NCI-H2171 treated with DMSO at 0.1 percent for 48 hours (cell line): ENCODE measurements at places on chromosomes 16 and 17.
A peak's percentile ranks its signal among the peaks of the same experiment; 100 is the strongest.

DNA sequence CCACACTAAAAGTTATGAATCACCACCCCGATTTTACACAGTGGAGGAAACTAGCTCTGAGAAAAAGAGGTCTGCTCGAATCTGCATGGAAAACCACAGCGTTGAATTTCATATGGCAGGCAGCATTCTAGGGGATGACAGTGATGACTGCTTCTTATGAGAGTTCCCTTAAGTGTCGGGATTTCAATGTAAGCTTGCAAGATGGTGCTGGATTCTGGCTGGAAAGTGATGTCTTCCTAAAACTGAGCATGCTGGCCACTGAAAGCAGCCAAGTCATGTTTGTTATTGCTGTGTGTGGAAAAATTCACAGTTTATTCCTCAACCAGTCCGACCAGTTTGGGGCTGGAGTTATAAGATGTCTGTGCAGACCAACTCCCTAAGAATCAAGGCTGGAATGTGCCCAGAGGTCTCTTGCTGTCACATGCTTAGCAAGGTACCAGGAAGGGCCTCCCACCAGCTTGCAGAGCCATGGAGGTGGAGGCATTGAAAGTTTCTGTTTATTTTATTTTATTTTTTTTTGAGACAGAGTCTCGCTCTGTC, 37.2 kb upstream of the GAN start:
- no peak for DNase-seq

DNA sequence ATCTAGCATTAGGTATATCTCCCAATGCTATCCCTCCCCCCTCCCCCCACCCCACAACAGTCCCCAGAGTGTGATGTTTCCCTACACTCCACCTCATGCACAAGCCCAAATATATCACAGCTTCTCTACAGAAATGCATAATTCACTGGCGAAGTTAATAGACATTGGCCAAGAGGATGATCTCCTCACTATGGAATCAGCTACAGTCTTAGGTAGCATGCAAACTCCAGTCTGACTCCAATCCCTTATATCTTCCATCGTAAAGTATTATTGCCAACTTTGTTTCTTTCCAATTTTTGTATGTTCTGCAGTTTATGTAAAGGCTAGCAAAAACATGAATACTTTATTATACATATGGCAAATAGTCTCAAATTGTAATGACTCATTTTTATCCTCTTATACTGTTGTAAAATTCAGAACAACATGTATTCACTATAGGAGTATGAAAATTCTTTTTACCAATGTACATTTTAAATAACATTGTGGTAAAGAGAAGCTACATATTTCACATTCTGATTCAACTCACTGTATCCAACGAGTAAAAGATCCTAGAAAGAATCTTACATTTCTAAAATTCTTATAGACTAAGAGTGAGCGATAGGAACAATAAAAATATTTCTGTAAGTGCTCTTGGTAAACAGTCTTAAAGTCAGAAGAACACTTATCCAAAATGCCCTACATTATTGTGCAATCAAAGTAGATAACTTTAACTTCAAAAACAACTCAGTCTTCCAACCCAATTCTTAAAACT, 871 bp downstream of the ABCA8 start:
- no peak for DNase-seq

GRCh38 chr16:35180970-35181369, 1721.6 kb downstream of the TP53TG3F start:
- no peak for DNase-seq

DNA sequence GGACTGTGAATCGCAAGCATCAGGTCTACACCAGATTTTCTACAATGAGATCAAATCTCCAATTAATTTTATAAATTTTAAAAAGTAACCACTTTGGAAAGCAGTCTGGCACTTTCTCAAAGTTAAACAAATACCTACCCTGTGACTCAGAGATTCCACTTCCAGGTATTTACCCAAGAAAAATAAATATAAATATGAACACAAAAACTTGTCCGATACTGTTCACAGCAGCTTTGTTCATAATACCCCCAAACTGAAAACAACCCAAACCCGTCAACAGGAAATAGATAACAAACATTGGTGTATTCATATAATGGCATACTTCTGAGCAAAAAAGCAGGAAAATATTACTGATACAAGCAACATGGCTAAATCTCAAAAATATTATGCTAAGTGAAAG, 12.1 kb downstream of the ZDHHC7 start:
- DNase-seq: no peak

DNA sequence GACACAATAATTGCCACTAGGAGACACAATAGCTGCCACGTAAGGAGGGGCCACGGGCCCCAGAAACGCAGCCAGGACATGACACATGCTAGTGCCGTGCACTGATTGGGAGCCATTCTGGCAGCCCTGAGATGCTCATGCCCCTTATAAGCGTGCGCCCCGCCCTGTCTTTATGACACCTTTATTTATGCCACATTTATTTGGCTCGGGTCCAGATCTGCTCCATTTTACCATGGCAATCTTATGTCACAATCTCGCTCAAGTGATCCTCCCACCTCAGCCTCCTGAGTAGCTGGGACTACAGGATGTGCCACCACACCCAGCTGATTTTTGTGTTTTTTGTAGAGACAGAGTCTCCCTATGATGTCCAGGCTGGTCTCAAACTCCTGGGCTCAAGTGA, 43.8 kb upstream of the NF1 start:
- no peak for DNase-seq

GRCh38 chr16:83722456-83723183, 85.2 kb upstream of the HSBP1 start:
- DNase-seq: no peak

DNA sequence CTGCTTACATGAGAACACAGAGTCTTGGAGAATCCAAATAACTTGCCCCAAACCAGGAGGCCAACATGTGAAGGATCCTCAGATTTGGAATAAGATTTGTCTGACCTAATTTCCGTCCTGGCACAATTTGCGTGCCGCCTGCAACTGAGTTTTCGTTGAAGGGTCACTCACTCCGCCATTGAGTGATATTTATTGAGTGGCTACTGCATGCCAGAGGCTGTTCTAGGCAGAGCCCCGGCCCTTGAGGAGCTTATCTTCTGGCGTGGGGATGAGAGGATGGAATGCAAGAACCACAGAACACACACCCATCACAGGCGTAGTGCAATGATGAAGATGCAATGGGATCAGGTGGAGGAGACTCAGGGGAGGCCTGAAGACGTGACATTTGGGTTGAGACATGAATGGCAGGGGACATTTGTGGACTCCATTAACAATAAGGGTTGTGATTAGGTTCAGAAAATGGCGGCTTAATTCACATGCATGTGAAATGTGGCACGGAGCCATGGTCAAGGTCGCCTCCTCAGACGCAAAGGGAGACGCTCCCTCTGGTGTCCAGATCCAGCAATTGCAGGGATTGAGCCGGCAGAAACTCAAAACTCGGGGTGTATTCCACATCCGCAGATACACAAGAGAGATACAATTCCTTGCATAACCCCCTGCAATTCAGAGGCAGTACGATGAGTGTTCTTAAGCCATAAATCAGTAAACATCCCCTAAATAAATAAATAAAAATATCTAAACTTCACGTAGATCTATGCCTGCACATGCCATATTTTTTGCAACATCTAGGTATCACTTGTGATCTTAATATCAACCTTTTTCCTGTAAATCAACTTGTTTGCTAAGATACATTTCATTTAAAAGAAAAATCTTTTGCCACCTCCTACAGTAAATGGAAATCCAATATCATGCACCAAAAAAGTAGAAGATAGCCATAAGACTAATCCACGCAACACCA, 57.9 kb upstream of the CACNG4 start:
- peak; percentile 89 for DNase-seq

DNA sequence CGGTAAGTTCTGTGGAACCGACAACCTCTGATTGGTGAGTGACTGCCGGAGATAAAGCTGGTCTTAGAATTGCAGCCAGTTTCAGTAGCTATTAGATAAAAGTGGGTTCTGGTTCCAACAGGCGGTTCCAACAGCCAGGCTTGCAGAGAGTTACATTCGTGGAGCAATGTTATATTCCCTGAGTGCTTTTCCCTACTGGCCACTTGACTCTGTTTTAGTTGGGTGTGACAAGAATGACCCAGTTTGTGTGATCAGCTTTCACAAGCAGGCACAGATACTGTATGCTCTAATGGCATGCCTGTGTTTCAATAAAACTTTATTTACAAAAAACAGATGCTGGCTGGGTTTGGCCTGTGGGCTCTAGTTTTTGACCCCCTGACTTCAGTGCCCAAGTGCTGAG, 196.6 kb downstream of the SNX29 start:
- no peak for DNase-seq

GRCh38 chr17:72101526-72101925, 19.3 kb upstream of the SOX9 start:
- DNase-seq: no peak

- no peak for DNase-seq
Observed at GRCh38 chr16:31386157-31386984, 6.8 kb upstream of the ITGAD start.

DNA sequence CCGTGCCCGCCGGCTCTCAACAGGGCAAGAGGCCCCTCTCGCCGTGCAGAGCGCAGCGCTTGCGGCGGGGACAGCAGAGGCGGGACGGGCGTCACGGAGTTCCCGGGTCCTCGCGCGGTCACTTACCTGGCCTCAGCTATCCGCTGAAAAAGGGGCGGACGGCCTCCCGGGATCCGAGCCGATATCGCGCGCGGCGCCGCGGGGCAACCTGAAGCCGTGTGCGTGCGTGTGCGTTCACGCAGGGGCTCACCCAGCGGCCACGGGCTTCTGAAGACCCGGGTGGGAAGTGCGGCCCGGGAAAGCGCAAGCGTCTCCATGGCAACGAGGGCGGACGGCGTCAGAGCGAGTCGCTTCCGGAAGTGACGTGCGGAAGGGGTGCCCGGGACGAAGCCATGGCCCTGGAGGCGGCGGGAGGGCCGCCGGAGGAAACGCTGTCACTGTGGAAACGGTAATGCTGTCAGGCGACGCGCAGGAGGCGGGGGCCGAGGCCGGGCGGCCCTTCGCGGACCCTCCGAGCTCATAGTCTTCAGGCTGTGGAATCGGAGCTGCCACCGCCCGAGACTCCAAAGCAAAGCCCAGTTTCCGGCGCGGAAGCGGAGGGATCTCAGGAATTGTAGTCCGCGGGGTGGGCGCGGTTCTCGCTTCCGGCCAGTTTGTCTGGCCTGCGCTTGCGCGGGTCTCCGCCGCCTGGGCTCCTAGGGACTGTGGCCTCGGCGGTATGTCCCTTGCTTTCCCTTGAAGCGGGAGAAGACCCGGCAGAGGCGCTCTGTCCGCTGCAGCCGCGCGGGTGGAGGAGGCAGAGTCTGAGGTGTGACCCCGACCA, at the start of gene ENDOV:
TSS of gene ENDOV (plus strand) at position 365 of the 823 bp plus-strand sequence. CDS start at position 393, 28 bp downstream.
- DNase-seq: peak; percentile 91

DNA sequence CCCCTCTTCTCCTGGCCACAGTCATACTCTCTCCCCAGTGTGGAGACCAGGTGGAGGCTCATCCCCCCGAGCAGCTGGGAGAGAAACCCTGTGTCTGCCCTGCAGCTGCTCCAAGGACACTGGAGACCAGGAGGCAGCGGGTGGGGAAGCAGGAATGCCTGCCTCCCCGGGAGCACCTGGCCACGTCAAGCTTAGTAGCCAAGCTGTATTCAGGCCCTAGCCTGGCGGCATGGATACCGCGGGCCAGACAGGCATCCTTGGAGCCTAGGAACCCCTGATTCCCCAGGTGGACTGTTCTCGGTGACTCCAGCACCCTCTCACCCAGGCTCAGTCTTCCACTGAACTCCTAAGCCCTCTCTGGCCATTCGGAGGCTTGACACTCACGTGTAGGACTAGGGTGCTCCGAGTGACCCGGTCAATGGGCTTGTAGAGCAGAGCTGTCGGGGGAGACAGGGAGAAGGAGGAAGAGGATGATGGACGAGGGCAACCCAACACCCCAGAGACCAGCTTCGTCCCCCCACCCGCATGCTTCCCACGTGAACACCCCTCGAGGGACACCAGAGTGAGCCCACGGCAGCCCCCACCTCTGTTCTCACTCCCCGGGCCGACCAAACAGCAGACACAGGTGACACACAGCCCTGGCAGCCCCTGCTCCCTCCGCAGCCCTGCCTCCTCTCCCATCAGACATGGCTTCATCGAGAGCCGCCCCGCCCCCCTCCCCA, 76.5 kb downstream of the TIMM22 start:
- DNase-seq: peak; percentile 77

DNA sequence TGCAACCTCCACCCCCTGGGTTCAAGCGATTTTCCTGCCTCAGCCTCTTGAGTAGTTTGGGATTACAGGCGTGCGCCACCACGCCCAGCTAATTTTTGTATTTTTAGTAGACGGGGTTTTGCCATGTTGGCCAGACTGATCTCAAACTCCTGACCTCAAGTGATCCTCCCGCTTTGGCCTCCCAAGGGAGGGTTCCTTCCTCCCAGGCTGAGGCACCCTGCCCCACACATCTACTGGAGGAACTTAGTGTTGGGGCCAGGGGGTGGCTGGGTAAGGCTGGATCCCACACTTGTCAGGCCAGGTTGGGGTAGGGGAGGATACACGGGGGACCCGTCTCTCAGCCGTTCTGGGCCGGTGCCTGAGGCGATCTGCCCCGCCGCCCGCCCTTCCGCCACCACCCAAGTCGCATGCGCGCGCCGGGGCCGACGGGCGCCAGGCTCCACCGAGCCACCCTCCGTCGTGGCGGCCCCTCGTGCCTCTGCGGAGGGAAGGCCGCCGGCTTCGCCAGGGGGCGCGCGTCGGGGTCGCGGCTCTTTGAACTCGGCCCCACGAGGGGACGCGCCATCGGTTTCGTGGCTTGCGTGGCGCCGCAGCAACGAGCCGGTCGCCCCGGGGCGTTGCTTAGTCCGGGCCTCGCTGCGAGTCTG, 15.9 kb downstream of the GRB7 start:
- DNase-seq: peak; percentile 48

GRCh38 chr17:69870751-69871199, 204.2 kb upstream of the KCNJ16 start:
- DNase-seq: no peak

DNA sequence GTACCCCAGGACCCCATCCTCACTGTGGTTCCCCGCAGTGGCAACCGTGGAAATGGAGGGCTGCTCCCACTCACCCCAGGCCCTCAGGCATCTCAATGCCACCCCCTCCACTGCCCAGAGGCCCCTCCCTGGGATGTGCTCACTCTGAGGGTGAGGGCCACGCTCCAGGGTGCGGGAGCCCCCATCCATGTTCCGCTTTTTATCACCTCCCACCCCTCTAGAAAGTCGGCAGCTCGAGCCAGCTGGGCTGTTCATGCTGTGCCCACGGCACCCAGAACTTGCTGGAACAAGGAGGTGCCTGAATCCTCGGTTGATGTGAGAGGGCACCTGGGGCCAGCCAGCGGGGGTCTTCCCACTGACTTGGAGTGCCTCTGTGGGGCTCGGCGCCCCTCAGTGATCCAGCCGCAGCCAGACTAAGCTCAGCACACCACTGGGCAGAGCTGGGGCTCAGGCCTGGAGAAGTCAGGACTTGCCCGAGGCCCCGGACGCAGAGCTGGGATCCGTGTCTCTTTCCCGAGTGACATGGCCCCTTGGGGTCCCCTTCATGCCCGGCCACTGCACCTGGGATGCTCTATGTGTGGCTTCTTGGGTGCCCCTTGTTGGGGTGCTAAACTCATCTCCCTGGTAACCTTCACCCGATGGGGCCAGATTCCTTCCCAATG, 143.1 kb upstream of the GSE1 start:
- DNase-seq: no peak

- no peak for DNase-seq
Observed at GRCh38 chr17:44903012-44903685, 3.9 kb upstream of the EFTUD2 start.
